DMS 273 treated with DMSO at 0.1 percent for 48 hours (cell line): ENCODE measurements at places on chromosomes 12 and 14.

- no peak for DNase-seq
Measured at GRCh38 chr12:3034067-3034750, 43.0 kb upstream of the TSPAN9 start.

GRCh38 chr14:23829736-23830471, 123.7 kb upstream of the DHRS4 start:
- no peak for DNase-seq

GRCh38 chr14:51454351-51454750, 197.4 kb upstream of the FRMD6 start:
- DNase-seq: no peak

DNA sequence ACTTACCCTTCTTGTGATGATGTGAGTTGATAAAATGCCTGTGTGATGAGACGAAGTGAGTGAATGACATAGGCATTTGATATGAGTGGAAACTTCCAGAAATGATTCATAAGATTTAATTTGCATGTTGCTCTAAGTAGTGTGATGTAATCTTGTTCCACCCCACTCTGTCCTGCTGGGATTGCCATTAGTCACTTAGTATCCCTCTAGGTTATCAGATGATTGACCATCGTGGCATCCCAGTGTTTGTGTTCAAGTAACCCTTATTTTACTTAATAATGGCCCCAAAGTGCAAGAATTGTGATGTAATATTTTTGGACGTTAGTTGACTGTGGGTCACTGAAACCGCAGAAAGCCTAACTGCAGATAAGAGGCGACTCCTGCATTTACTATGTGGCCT, 214.4 kb upstream of the DIO2 start:
- no peak for DNase-seq

DNA sequence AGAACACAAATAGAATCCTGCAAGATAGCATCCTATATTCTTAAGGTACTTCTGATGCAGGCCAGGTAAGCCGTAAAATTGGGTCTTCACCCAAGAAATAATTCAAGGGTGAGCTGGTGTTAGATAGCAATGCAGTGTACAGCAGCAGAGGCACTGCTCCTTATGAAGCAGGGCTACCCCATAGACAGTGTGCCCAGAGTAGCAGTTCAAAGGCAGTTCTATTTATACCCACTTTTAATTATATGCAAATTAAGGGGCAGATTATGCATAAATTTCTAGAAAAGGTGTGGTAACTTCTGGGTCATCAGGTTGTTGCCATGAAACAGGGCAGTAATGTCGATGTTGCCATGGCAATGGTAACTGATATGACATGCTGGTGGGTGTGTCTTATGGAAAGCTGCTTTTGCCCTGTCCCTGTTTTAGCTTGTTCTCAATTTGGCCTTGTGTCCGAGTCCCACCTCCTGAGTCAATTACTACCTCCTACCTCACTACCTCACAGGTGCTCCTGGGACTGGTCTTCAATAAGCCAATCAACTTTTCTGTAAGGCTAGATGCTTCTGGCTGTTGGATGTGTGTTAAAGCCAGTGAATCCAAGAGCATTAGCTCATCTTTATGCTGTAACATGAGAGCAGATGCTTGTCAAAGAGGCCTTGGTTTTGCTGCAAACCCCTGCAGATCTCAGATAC, 61.0 kb downstream of the PPM1A start:
- DNase-seq: no peak

GRCh38 chr12:34335819-34336262, 313.5 kb downstream of the ALG10 start:
- no peak for DNase-seq

- DNase-seq: no peak
Measured at GRCh38 chr14:106872611-106873446, 1346.4 kb downstream of the TMEM121 start.

DNA sequence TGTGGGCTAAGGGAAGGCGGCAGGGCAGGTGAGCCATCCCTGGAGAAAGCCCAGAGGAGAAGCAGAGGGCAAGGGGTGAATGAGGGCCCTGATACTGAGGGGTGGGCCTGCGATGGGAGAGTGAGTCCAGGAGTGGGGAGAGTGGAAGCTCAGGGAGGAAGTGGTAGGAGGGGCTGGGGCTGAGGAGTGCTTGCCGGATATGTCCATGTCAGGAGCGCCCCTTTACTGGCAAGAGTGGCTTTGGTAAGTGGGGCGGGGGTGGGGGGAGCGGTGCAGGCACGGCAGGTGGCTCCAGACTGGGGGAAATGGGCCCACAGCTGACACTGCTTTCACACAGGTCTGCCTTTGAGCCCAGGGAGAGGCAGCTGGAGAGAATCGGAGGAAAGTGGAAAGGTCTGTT, 86.4 kb upstream of the GPR68 start:
- DNase-seq: no peak

GRCh38 chr12:34021071-34021470, 1.2 kb upstream of the ALG10 start:
- no peak for DNase-seq

- DNase-seq: no peak
Measured at GRCh38 chr12:118326991-118327390, 45.7 kb downstream of the TAOK3 start.

DNA sequence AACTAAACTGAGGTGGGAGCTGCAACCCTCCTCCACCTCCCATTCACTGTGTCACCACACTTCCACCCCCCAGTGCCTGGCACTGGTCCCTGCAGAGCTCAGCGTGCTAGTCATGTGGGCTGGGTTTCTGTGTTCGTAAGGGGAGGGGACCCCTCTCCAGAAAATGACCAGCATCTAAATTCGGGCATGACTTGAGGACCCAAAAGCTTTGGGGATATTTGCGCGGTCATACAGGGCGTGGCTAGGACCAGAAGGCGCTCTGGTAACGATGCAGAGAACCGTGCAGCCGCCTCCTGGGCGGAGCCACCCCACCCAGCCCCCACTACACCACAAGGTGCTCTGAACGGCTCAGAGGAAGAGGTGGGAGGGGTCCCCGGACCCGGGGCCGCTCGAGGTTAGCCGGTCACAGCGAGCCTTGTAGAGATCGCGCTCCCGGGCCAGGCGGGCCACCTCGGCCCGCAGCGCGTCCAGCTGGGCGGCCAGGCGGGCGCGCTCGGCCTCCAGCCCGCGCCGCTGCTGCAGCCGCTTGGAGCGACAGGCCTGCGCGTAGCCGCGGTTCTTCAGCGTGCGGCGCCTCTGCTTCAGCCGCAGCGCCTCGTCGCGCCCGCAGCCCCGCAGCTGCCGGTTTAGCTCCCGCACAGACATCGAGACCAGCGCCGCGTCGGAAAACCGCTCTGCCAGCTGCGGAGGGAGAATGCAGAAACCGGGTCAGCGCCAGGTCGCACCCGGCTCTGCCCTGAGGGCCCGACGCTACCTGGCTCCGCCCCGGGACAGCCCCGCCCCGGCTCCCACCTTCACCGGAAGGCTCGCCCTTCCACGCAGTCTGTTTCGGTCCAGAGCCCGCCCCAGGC, 9.8 kb downstream of the CPNE6 start:
- DNase-seq: peak; percentile 51

DNA sequence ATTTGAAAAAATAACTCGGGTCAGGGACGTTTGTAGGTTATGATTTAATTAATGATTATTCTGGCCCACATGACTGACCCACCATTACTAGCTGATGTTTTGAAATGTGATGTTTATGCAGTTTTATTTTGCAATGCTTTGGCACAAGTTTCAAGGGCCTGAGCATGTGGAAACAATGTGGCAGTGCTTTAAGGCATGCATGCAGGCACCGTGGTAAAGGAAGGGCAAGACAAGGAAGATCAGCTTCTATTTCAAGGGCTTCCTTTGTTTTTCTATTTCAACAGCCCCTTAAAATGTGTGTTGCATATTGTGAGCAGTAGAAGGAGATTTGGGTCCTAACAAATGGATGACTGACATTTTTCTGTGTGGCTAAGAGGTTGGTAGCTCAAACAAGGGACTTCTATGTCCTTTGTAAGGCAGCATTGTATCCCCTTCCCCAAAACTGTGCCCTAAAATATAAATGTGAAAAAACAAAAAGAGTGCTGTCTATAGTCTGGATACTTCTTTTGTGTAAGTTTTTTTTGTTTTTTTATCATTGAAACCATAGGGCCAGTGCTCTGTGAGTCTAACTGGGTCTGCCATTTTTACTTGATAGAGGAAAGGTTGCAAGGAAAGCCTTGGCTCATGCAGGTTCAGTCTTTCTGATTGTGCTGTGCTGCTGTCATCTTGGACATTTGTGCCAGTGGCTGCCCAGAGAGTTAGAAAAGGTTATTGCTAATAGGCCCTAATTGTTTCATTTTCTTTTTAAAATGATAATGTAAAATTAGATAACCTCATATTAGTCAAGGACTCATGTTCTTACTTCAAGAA, 103.5 kb downstream of the FGD4 start:
- DNase-seq: no peak

DNA sequence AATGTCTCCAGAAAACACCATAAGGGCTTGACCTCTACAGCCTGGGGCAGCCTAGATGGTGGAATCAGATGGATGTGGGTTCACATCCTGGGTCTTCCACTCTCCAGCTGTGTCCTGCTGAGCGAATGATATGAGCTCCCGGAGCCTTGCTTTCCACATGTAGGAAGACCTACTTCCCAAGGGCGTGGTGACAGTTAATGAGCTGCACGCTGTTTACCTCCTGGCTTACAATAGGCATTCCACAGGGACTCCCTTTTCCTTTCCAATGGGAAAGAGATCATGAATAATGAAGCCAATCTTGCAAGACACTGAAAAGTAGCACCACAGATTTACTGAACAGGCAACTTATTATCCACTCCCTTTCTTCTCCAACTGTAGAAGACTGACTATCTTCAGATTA, 46.1 kb downstream of the TMTC1 start:
- DNase-seq: no peak

- DNase-seq: no peak
Measured at GRCh38 chr12:89507015-89507824, 17.4 kb downstream of the GALNT4 start.

DNA sequence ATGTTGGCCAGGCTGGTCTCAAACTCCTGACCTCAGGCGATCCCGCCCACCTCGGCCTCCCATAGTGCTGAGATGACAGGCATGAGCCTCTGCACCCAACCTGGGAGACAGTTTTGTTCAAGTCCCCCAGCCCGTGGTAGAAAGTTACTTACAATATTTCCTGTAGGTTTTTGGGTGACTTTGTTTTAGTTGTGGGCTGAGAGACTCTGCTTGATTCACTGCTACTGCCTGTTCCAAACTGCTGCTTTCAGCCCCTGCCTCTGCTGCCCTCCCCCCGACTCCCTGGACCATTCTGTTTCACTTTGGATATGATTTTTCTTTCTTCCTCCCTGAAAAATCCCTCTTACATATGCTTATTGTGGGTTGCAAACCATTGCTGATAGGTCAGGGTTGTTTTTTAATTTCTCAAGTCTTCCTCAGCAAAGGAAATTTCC, 13.4 kb upstream of the PCNX1 start:
- no peak for DNase-seq

DNA sequence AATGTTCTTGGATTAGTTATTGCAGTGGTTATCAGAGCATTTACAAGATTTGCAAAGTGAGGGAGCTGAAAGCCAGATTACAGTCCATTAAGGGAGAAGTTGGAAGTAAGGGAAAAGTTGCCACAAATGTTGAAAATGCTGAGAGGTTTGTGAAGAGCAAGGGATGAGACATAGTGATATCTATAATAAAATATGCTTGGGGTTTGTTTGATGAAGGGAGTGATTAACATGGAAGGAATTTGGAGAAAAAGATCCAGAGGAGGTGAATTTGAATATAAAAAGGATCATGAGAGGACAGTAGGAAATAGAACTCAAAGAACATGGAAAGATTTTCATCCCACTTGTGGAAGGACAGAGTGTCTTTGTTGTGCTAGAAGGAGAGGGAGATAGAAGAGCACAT, 19.3 kb upstream of the CCER1 start:
- DNase-seq: no peak

DNA sequence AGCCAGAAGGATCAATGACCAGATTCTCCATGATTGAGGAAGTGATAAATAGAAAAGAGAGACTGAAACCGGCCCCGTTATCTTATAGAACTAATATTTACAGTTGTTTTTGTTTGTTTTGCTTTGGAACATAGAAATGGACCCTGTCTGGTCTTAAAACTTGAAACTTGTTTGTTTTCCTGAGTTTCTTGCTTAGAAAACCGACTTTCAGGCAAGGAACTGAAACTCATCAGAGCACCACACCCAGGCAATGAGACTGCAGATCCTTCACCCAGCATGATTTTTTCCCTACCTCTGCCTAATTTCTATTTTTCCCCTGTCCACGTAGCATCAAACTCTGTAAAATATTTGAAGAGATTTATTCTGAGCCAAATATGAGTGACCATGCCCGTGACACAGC, 10.6 kb upstream of the CLEC12A start:
- DNase-seq: no peak

- DNase-seq: no peak
Measured at GRCh38 chr12:10690906-10691305, 17.1 kb upstream of the STYK1 start.

- no peak for DNase-seq
Measured at GRCh38 chr12:48286665-48287064, 64.1 kb downstream of the ZNF641 start.

DNA sequence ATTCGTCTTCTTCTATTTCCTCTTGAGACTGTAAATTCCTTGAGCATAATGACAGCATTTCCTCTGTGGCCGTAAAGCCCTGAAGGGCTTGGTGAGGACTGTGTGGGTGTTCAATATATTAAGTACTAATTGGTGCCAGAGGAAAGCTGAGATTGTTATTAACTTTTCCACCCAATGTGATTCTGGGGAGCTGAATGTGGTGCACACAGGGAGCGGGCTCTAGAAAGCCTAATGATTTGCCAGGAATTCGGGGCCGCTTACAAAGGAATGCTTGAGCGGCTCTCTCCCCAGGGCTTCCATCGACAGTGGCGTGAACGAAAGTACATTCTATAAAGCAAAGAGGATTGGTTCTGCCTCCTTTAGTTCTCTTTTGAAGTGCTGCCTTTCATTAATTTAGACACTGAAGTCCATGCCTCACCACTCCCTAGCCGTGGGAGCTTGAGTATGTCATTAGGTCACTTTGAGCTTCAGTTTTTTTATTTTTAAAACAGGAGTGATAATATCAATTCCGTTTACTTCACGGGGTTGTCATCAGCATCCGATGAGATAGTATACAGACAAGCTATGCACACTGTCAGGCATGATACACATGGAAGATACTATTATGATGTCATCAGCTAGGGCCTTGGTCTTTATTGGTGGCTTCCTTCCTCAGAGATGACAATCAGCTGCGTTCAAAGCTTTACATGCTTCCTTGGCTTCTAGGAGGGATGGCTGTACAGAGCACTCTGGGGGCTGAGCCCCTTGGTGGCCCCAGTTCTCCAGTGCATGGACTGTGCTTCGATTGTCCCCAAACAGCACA, 11.0 kb upstream of the GSG1 start:
- DNase-seq: no peak

- DNase-seq: no peak
Measured at GRCh38 chr12:38056701-38057689, 259.6 kb upstream of the ALG10B start.
